GDM1 (cell line): ENCODE measurements at places on chromosomes 2 and 18.

GRCh38 chr2:80519121-80519643, 214.6 kb upstream of the LRRTM1 start:
- DNase-seq = no peak

DNA sequence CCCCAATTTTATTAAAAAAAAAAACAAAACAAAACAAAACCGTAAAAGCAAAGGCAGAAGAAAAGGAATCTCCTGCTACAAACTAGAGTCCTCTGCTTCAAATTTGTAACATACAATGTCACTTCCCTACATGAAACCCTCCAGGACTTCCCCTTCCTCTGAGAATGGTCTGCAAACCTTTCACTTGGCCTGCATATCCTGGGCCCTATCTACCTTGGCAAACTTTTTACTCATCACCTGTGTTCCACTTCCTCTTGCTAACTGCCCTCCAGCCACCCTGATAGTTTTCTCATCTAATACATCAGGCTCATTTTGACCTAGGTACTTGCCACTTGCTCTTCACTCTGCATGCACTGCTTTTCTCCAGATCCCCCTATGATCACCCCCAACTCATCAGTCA, 255.5 kb downstream of the ETAA1 start:
- no peak for DNase-seq

GRCh38 chr2:173076581-173077345, 1.1 kb downstream of the MAP3K20 start:
- DNase-seq = no peak

DNA sequence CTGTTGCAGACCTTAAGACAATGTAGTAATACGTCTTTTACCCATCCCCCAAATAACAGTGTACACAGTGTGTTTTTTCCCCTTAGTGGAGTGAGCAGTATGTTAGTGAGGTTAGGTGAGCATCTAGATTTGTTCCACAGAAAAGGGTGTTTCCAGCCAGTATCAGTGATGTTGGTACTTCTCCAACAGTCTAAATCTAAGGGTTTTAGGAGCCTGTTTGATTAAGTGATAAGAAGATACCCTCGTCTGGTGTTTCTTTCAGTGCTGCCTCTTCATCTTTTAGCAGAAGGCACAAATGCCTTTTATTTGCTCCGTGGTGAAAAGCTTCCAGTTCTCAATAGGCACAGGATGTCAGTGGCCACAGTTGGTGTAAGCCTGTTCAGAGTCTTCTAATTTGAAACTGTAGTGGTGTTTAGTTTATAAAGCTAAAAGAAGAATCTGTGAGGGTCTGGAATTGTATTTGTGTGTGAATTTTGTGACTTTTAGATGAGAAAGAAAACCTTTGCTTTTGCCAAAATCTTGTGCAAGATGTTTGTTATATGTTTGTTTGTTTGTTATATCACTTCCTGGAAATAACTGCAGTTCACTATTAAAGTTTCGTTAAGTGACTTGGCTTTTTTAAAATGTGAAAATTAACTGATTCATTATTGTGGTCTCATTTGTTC, 71.2 kb downstream of the MAP4K4 start:
- DNase-seq = no peak

DNA sequence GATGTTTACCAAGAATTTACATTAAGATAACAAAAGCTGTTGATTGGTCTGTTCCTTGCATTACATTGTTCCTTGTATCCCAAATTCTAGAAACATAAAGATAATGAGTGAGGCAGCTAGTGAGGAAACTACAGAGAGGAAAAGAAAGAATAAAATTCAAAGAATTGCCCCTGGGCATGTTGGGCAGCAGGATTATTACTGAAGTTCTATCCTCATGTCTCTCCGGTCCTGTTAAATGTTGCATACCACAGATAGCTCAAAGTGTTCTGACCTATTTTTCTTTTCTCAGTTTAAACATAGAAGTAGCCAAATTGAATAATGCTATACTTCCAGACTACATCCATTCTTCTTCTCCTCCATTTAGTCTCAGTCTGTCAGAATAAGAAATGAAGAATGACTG, 58.2 kb upstream of the DYNC1I2 start:
- DNase-seq = no peak

DNA sequence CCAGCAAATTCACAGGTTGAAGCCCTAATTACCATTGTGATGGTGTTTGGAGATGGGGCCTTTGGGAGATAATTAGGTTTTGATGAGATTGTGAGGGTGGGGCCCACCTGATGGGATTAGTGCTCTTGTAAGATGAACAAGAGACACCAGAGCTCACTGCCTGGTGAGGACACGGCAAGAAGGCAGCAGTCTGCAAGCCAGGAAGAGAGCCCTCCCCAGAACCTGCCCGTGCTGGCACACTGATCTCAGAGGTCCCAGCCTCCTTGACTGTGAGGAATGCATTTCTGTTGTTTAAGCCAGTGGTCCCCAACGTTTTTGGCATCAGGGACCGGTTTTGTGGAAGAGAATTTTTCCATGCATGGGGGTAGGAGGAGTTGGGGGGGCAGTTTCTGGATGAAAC, 240.7 kb downstream of the KLHL29 start:
- DNase-seq = no peak

DNA sequence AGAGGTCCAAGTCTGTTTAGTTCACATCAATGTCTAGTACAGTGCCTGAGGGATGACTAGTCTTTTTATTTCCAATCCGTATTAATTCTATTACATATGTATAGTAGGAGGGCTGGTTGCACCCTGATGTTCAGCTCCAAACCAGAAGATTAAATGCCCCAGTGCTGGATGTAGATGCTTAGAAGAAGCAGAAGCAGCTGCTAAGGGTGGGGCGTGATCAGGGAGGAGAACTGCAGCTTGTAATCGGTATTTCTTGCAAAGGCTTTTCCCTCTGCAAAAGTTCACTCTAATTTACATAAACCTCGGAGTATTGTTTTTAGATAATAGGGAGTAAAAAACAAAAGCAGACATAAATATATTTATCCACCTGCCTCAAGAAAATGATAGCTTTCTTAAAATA, 145.3 kb upstream of the ITGA4 start:
- DNase-seq = no peak

DNA sequence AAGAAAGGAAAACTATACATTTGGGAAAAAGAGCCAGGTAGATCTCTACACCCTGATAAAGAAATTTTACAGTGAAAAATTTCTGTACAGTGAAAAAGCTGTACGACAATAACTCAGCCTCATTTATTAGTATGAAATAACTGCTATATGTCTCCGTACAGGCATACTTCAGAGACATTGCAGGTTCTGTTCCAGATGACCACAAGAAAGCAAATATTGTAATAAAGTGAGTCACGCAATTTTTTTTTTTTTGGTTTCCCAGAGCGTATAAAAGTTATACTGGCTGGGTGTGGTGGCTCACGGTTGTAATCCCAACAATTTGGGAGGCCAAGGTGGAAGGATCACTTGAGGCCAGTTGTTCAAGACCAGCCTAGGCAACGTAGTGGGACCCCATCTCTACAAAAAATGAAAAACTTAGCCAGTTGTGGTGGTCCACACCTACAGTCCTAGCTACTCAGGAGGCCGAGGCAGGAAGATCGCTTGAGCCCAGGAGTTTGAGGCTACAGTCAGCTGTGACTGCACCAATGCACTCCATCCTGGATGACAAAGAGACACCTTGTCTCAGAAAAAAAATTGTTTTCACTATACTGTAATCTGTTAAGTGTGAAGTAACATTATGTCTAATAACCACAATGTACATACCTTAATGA, 28.2 kb upstream of the AMMECR1L start:
- DNase-seq = no peak
